ENCODE measurements at places on chromosomes 7 and 10.

GRCh38 chr10:50152792-50153272 lies 85.1 kb downstream of the WASHC2A start:
- DNase-seq, result no peak

DNA sequence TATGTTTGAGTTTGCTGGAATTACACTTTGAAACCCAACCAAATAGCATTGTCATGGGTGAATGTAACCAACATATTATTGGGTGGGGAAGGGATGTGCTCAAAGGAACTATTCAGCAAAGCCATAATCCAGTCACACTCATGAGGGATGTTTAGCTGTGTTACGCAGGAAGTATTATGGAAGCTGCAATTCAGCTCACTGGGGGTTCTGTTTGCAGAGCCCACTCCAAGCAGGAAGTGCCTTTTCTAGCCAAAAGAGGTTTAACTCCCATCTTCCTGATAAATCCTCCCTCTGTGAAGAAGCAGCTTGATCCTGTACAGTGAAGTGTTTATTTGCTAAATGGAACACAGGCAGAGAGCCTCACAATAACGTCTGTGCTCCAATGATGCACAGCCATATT lies 172.5 kb downstream of the GLI3 start:
- DNase-seq, result no peak

- DNase-seq, result no peak
Measured at GRCh38 chr10:6013413-6014192, 36.3 kb upstream of the IL15RA start.

DNA sequence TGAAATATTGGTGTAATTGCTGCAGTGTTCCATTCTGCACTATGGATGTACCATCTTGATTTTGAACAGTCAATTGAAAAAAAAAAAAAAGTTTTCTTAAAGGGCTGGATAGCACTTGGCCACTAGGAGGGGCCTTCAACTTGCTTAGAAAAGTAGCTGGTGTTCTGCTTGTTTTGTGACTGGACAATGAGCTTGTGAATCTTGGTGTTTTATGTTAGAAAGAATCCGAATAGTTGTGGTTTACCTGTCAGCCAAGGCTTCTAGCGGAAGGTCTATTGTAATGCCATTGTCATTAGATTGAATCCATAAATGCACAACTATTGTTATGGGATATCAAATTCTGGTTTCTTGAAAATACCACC lies 77.1 kb downstream of the BMPER start:
- DNase-seq, result no peak
